ENCODE measurements at places on chromosomes 2 and 18.

DNA sequence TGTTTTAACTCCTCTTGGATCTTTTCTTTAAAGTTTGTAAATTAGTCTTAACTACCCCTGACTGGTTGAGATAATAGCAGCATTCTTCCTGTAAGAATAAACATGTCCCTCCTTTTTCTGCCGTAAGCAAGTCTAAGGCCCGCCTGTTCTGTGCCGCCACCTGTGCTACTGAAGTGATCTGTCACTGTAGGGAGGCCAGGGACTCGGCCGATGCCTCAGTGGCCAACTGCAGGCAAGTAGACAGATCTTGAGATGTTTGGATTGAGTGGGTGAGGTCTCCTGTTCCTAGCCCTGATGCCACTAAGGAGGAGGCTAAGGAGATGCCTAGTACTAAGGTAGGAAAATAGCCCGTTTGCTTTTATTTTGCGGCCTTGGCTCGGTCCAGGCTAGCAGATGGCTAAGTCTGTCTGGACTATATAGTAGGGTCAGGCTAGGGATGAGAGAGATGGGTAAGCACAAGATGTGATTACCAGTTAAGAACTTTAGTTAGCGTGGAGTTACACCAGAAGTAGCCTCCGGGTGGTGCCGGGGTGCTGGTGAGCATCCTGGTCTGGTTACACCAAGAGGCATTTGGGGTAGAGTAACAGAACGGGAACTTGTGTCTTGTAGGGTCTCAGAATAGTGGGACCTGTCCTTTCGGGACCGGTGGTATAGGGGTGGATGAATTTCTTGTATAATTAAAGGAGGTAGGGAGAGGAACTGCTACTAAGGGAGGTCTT lies 584.2 kb downstream of the SUCLG1 start:
- DNase-seq, result peak; percentile 34
- H3K27me3 ChIP-seq, result no peaks in the 10 kb centered on the region
- no peak overlapping the region for H3K4me3 ChIP-seq
- H3K27ac ChIP-seq, result no peak overlapping the region
- H3K36me3 ChIP-seq, result no peaks in the 10 kb centered on the region
- no peaks in the 10 kb centered on the region for H3K4me1 ChIP-seq

- DNase-seq, result peak; percentile 75
- H3K27ac ChIP-seq, result peak overlapping the region; percentile 5
- H3K4me1 ChIP-seq, result peaks cover 18% of the 10 kb centered on the region
- H3K4me3 ChIP-seq, result no peak overlapping the region
These were observed 82.5 kb upstream of the EPB41L3 start for GRCh38 chr18:5626130-5626880.

DNA sequence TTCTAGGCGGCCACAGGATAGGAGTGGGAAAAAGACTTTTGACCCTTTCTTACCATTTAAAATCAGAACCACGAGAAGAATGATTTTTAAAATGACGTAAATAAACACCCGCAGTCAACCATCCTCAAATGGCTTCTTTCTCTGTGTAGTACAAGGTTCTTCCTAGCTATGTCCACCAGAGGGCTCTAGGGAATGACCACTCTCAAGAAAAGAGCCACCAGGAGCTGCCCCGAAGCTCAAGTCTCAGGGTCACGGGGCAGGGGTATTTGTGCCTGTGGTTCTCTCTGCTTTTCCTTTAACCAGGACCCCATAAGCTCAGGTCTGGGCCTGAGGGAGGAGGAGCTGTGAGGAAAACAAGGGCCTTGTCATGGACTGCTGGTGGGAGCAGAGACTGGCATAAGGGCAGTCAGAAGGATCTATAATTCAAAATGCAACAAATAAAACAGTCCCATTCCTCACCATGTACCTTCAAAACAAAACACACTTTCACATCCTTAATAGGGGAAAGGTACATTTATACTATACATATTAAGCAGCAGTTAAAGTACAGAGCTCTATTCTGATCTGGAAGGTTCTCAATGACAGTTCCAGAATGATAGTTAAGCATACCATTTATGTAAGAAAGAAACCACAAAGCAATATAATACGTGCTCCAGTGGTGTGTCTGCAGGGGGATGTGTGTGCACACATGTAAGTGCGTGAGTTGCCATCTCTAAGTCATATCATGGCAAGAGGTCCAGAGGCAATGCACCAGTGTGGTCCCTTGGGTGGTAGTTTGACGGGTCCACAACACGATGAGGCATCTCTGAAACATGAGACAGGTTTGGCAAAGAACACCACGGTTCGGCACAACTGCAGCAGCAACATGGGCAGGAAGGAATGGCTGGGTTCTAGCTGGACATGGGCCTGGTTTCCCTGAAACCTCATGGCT lies 18.6 kb downstream of the LYPD1 start:
- no peaks in the 10 kb centered on the region for H3K27me3 ChIP-seq
- peak; percentile 65 for DNase-seq
- no peaks in the 10 kb centered on the region for H3K4me1 ChIP-seq
- no peak overlapping the region for H3K27ac ChIP-seq

DNA sequence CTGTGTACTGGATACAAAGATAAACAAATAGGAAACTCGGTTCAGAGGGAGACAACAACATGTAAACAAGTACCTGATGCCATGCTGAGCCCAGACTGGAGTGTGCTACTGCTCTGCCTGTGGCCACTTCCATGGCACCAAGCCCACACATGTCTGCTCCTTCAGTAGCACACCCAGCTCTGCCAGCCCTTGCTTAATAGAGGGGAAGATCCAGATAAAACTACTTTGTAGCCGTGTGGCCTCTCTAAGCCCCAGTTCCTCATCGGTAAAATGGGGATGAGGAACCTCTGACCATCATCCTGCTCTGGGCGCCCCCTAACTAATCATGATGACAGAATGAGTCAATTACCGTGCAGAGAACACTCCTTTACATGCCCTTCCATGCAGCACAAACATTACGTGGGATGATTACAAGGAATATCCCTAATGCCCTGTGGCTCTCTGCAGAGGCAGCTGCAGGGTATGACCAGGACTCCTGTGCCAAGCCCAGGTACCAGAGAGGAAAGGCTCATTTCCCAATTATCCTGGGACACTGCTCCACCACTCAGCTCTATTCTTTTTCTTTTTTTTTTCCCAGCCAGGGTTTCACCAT lies 34.9 kb downstream of the DNMT3A start:
- no peaks in the 10 kb centered on the region for H3K27me3 ChIP-seq
- no peaks in the 10 kb centered on the region for H3K36me3 ChIP-seq
- H3K4me1 ChIP-seq, result peaks cover 17% of the 10 kb centered on the region
- H3K4me3 ChIP-seq, result no peak overlapping the region
- no peak overlapping the region for H3K27ac ChIP-seq

- no peak overlapping the region for H3K27ac ChIP-seq
- H3K36me3 ChIP-seq, result no peaks in the 10 kb centered on the region
- no peaks in the 10 kb centered on the region for H3K4me1 ChIP-seq
These were observed 68.0 kb downstream of the DAW1 start for GRCh38 chr2:227939271-227940027.

DNA sequence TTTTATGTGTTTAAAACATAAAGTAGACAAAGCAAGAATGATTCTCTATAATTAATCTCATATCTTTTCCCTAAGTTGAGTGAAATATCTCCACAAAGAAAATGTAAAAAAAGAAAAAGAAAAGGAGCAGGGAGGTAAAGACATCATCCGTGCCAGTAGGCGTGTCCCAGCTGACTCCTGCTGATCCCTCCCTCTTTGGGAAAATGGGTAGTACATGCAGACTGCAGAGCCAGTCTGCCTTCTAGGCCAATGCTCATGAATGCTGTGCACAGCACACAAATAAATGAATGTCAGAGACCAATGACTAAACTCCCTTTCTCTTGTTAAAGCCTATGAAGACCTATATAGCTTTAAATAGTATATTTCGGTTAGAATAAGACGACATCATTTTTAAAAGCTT lies 64.7 kb downstream of the RAPH1 start:
- no peaks in the 10 kb centered on the region for H3K36me3 ChIP-seq
- no peak overlapping the region for H3K27ac ChIP-seq
- no peaks in the 10 kb centered on the region for H3K27me3 ChIP-seq
- DNase-seq, result no peak
- H3K4me1 ChIP-seq, result no peaks in the 10 kb centered on the region
- H3K4me3 ChIP-seq, result no peak overlapping the region

- H3K4me1 ChIP-seq, result no peaks in the 10 kb centered on the region
- no peak overlapping the region for H3K27ac ChIP-seq
- H3K27me3 ChIP-seq, result no peaks in the 10 kb centered on the region
These were observed 2.7 kb downstream of the USP40 start for GRCh38 chr2:233563663-233564430.

- no peaks in the 10 kb centered on the region for H3K4me1 ChIP-seq
- H3K36me3 ChIP-seq, result no peaks in the 10 kb centered on the region
- H3K27ac ChIP-seq, result no peak within 1 kb of the TSS
- peak within 1 kb of the TSS; percentile 41 for H3K4me3 ChIP-seq
These were observed at the start of gene KCNG3 for GRCh38 chr2:42493468-42494354. Gene KCNG3, minus strand, starts transcription at chr2:42493982. Its CDS starts 481 bp downstream, at chr2:42493501.

- no peaks in the 10 kb centered on the region for H3K4me1 ChIP-seq
- no peak overlapping the region for H3K4me3 ChIP-seq
- H3K27me3 ChIP-seq, result no peaks in the 10 kb centered on the region
- H3K36me3 ChIP-seq, result no peaks in the 10 kb centered on the region
- peak; percentile 54 for DNase-seq
These were observed 122.3 kb downstream of the LYPD6B start for GRCh38 chr2:149160701-149161217.

- no peaks in the 10 kb centered on the region for H3K4me1 ChIP-seq
- no peak overlapping the region for H3K27ac ChIP-seq
- H3K4me3 ChIP-seq, result no peak overlapping the region
- H3K36me3 ChIP-seq, result no peaks in the 10 kb centered on the region
- no peak for DNase-seq
These were observed 765 bp upstream of the DIPK1C start for GRCh38 chr18:74457725-74458421.

DNA sequence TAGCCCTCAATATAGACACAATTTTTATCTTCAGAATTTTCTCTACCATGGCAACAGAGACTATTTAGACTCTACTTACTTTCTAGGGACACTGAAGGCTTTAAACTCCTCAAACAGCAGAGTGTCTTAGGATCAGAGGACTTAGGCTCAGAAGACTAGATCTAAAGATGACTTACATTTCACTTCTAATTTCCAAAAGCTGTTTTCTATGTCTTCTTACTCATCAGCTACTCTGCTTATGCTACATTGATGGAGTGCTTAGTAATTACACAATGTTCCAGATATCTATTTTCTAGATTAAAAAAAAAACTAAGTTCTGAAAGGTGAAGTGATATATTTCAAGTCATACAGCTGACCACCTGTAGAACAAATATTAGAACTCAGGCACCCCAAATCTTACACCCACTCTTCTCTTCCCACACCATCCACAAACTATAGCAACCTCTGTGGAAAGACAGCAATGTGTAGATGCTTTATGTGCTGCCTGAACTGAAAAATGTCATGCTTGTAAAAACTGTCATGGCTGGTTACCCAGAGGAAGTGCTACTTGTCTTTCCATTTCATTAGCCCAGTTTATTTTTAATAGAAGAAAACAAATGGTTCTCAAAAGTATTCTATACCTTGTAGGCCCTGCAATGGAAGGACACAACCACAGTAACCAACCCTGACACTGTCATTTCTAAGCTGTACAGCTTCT lies 831.0 kb upstream of the ACVR2A start:
- DNase-seq, result no peak
- no peak overlapping the region for H3K27ac ChIP-seq
- no peak overlapping the region for H3K4me3 ChIP-seq

GRCh38 chr18:31657823-31658669 lies 26.3 kb downstream of the B4GALT6 start:
- DNase-seq, result no peak
- H3K36me3 ChIP-seq, result no peaks in the 10 kb centered on the region
- no peak overlapping the region for H3K4me3 ChIP-seq
- H3K4me1 ChIP-seq, result no peaks in the 10 kb centered on the region
- H3K27ac ChIP-seq, result no peak overlapping the region
